ENCODE measurements at places on chromosomes 1 and 21. TPM values are rescaled to one million over a fixed set of nuclear protein-coding genes. Genes with fewer than 3 reads are reported as not detected.

GRCh38 chr1:2639607-2640521 is 7.0 kb upstream of the MMEL1 start:
- no peak for DNase-seq

GRCh38 chr1:73593364-73593763 is 604.6 kb downstream of the LRRIQ3 start:
- DNase-seq, result peak; percentile 3

DNA sequence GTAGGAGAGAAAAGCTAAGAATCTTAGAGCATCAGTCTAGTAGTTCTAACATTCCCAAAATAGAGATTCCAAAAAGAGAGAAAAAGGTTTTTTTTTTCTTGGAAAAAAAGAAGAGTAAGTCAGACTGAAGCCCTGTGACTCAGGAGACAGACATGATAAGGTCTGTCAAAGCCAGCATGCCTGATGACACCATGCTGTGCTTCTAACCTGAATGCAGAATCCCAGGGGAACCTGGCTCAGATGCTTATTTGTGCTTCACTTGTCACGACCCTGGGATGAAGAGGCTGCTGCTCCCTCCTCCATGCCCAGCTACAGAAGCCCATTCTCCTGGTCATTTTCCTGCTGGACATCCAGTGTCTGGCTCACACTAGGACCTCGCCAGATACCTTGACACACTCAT is 44.3 kb downstream of the ERICH3 start:
- no peak for DNase-seq

Gene PAQR6
- total RNA-seq, result not detected

- no peak for DNase-seq
These were observed 50.3 kb downstream of the ITPKB start for GRCh38 chr1:226688808-226689207.

- no peak for DNase-seq
These were observed 205.5 kb downstream of the RPS6KC1 start for GRCh38 chr1:213256438-213257087.

DNA sequence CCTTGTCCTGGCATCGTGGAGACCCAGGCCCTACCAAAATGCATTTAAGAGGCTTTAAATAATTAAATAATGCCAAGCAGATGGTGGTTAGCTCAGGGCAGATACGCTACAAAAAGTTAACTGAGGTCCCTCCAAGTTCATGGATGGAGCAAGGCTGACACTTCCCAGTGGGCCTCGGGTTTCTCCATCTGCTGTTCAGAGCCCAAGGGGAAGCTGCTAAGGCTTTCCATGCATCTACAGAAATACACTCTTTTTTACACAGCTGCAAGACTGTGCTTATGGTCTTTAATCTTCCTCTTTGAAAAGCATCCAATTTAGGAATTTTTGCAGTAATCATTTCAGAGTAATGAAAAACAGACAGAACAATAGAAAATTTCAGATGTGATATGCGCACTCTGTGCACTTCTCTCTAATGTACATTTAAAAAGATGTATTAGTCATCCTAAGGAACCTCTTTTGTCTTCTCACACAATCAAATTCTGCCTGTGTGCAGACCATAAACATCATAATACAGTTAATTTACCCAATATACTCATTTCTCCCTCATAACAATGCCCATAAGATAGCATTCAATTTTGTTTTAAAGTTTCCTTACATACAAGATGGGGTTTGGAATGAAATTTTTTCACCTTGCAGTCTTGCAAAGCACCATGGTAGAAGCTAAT is 173.2 kb upstream of the ATP1B1 start:
- DNase-seq, result no peak

DNA sequence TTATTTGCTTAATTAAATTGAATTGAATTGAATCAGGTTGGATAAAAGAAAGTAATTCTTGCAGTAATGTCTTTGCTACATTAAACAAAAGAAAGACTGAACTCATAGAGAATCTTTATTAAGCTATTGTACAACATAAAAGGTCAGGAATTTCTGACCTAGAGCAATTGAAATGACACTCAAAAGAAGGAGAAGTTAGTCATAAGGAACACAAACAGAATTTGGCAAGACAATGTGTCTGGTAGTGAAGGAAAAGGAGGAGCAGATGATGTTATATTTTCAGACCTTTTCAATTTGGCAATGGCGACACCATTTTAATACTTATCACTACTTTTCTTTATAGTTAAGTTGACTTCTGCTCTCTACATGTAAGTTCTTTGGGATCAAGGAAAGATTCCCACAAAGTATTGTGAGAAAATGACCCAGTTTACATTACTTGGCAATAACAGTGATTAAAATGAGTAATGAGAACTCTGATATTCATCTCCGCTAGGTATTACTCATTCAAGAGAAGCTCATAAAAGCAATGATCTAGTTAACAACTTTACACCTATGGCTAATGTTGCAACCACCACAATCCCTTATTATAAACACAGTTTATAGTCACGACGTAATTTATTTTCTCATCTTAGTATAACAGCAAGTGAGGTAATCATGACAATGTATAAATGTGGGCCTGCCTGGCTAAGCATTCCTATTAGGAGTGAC is 14.7 kb upstream of the KRTAP21-1 start:
- DNase-seq, result no peak

- peak; percentile 26 for DNase-seq
These were observed 9.2 kb upstream of the TRAF3IP3 start for GRCh38 chr1:209746451-209747165.

Gene CXADR
- total RNA-seq, result 2.0 TPM

All from fibroblast of the aortic adventitia (primary cell).